ENCODE measurements at places on chromosomes 4 and X. TPM values are rescaled to one million over a fixed set of nuclear protein-coding genes. Genes with fewer than 3 reads are reported as not detected.
A peak's percentile ranks its signal among the peaks of the same experiment; 100 is the strongest.

The RBM46 gene
- total RNA-seq = not detected

- DNase-seq = no peak
Measured at GRCh38 chrX:47563801-47564315, 2.9 kb downstream of the ARAF start.

DNA sequence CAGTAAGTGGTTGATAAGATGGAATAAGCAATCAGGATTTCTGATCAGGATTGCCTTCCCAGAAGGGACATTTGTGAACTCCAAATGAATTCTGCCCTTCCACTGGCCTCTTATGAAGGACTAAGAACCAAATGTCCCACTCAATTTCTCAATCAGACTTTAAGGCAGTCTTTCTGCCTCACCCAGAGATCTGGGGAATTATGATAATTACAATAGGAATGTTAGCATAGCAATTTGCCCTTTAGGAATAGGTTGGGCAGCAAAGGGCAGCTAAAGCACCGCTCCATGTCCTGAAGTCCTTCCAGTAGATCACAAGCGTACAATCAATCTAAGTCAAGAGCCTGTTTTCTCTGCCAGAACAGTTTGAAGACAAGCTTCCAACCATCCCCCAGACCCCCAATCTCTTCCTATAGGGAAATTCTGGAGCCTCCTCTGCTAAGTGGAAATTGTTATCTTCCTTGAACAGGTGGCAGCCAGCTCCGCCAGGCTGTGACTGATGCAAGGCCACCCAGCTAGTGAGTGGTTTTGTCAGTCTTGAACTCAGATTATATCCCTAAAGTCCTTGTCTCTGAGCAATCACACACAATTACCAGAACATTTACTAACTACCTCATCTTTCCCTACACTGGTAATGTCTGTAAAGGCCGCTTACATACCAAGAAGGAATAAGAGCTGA, 18.6 kb downstream of the NKX3-2 start:
- no peak for DNase-seq

The ANKRD50 gene
- total RNA-seq = 29.3 TPM

The SPARCL1 gene
- total RNA-seq = 657 TPM

The SATL1 gene
- total RNA-seq = not detected

The PCDH18 gene
- 0.58 TPM for total RNA-seq

- no peak for DNase-seq
Measured at GRCh38 chr4:123050018-123050417, 127.6 kb upstream of the NUDT6 start.

GRCh38 chr4:142557239-142557801, 288.8 kb downstream of the INPP4B start:
- no peak for DNase-seq

- no peak for DNase-seq
Measured at GRCh38 chr4:186920483-186920882, 196.8 kb upstream of the FAT1 start.

GRCh38 chr4:187118602-187119120, 395.0 kb upstream of the FAT1 start:
- no peak for DNase-seq

DNA sequence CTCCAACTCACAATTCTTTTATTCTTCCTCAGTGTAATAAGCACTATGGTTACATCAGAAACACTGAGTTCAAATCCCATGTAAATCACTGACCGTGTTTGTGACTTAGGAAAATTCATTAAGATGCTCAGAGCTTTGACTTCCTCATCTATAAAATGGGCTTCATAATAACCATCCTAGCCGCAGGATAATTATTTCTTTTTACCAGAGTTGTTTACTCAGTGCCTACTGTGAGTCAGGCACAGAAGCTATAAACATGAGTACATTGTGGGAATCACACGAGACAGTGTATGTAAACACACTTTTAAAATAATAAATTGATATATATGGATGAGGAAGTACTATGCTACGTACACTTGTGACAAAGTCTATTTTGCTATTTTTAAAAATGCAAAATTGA, 296.3 kb upstream of the TENM3 start:
- DNase-seq = no peak

- DNase-seq = peak; percentile 21
Measured at GRCh38 chrX:155216940-155217440, 730 bp downstream of the VBP1 start.

The PCDH7 gene
- total RNA-seq = 46.9 TPM

- DNase-seq = peak; percentile 47
Measured at GRCh38 chr4:125091-125771, 930 bp downstream of the ZNF718 start.

The CPZ gene
- total RNA-seq = not detected

The RCHY1 gene
- 36.0 TPM for total RNA-seq

GRCh38 chr4:57136281-57136680, 26.1 kb upstream of the IGFBP7 start:
- no peak for DNase-seq

GRCh38 chr4:1170976-1171310, 1.4 kb downstream of the SPON2 start:
- DNase-seq = no peak

DNA sequence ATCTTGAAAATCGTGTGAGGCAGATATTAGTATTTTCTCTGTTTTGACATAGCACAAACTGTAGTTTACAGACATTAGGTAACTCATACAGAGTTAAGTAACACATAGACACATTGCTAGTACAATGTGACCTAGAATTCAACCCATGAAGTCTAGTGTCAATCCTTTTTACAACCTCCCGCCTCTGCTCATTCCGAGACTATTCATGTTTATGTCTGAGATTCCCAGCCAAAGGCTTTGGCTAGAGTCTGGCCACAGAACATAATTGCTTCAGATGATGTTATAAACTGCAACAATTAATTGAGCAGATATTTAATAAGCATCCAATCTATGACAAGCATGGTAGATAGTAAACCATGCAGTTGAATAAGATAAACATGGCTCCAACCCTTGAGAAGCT, 841.0 kb downstream of the STIM2 start:
- no peak for DNase-seq

The PRR32 gene
- total RNA-seq = not detected

- DNase-seq = peak; percentile 56
Measured at GRCh38 chr4:123127218-123127617, 204.8 kb upstream of the NUDT6 start.

DNA sequence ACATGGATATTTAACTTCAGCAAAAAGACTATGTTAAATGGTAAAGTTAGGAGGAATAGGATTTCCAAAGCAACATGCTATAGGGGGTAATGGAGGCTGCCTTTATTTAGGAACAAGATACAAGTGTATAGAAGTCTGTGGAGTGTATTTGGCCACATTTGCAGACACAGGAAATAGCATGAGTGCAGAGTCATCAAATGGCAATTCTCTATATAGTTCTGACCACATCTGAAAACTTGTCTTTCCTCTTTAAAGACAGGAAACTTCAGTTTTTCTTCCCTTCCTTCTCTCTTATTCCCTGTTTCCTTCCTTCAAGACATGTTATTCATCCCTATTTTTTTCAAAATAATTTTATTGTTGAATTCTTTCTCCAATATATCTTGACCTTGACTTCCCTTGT, 119.3 kb upstream of the PITX2 start:
- no peak for DNase-seq

The XAGE1B gene
- total RNA-seq = not detected

DNA sequence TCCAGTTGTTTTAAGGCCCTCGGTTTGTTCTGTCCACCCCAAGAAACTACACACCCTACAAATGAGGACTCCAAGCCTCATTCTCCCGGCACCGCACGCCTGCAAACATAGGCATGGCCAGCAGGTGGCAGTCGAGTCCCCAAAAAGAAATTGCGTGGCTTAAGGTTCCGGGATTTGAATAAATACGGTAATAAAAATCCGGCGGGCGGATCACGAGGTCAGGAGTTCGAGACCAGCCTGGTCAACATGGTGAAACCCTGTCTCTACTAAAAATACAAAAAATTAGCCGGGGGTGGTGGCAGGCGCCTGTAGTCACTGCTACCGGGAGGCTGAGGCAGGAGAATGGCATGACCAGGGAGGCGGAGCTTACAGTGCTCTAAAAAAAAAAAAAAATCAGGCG, 21.8 kb upstream of the CSF2RA start:
- DNase-seq = peak; percentile 71

The PROM1 gene
- 3.5 TPM for total RNA-seq

DNA sequence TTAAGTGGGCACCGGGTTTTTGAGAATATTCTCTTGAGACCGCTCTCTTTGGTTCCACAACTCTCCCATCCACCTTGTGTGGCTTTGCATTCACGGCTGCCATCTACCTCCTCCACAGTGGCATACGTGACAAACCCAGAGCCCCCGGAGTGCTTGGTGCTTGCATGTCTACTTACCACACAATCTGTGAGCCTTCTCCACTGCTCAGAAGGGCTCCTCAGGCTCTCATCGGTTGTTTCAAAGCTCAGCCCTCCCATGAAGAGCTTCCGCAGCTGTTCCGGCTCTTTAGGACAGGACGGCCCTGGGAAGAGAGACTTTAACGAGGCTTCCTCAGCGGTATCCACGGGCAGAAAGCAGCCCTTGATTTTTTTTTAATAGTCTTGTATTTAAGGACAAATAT, 167.6 kb upstream of the ANK2 start:
- DNase-seq = no peak

The SLC25A31 gene
- not detected for total RNA-seq

DNA sequence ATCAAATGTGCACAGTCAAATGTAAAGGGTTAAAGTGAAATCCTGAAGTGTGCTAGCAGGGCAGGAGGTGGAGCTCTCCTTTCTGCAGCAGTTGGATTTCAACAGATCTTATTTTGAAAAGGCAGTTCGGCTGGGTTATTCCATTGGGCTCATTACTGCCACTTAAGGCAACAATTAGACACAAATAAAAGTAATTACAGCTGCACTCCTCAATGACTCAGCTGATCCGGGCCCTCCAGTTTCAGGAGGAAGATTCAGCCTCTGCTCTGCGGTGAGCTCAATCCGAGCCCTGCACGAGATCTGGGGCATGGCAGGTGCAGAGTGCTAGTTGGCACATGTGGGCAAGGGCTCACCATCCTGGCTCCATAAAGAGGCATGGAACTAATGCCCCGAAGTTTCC, 85.4 kb downstream of the PHKA2 start:
- no peak for DNase-seq

GRCh38 chr4:94378047-94378446, 35.4 kb upstream of the HPGDS start:
- no peak for DNase-seq

DNA sequence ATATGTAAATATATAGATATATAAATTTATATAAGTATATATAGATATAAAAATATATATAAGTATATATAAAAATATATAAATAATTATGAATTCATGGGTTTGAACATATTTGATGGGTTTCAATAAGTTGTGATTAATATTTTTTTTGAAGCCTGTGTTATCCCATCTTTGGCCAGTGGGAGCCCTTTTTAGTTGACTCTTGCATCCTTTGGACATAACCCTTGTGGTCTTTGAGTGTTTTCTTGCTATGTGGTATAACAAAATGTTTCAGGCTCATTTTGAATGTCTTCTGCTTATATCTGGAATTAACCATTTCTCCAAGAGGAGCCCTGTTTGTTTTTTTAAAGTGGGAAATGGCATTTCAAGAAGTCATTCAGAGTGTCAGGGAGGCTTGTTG, 15.2 kb downstream of the SNX25 start:
- DNase-seq = no peak

- no peak for DNase-seq
Measured at GRCh38 chr4:10192331-10192730, 75.7 kb upstream of the WDR1 start.

The AKAP14 gene
- not detected for total RNA-seq

- DNase-seq = no peak
Measured at GRCh38 chrX:27085346-27085745, 377.8 kb downstream of the PPP4R3C start.

The HS6ST2 gene
- total RNA-seq = 4.0 TPM

GRCh38 chrX:19386679-19387078, 43.0 kb downstream of the PDHA1 start:
- no peak for DNase-seq

Data from stomach (tissue), 19 donors.